Fibroblast of upper back skin (primary cell): ENCODE measurements at places on chromosomes 16 and 17.

- DNase-seq: no peak
Measured at GRCh38 chr17:29107933-29108822, 65.2 kb downstream of the PIPOX start.

DNA sequence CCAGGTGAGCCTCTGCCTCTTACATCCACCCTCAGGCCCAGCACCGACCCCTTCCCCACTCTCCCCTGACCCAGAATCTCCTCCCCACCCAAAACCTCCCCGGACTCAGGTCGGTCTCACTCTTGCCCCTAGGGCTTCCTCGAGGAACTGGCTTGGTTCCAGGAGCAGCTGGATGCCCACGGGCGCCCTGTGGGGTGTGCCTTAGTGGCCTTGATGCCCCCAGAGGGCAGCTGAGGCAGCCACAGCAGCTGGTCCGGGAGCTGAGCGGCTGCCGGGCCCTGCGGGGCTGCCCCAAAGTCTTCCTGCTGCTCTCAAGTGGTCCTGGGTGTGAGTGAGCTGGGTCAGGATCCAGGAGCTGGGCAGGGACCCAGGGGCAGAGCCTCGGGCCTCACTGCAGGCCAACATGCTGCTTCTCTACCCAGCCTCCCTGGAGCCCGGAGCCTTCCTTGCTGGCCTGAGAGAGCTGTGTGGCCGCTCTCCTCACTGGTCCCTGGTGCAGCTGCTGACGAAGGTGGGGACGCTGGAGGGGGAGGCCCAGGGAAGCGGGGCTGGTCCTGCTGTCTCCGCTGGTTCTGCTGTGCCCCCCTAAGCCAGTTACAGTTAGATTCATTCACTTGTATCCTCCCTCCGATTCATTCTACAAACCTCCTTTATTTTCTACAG, 9.6 kb downstream of the ZNF213 start:
- no peak for DNase-seq

- DNase-seq: peak; percentile 75
Measured at GRCh38 chr17:70314096-70314495, 144.8 kb downstream of the KCNJ2 start.

DNA sequence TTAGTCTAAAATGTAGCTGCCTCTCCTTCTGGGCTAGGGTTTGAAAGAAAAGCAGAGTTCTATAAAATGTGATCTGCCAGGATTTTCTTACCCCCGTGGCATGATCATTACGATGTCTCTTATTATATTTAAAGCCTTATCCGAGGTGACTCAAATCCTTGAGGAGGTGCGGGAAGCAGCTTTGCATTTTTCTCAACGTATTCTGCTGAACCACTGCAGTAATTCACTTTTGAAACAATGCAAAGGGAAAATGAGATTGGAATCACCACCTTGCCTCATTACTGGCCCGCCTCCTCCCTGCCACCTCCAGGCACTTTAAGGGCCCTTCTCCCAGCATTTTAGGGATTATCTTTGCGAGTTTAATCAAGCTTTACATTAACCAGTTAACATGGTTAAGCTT, 9.7 kb upstream of the NOG start:
- no peak for DNase-seq

DNA sequence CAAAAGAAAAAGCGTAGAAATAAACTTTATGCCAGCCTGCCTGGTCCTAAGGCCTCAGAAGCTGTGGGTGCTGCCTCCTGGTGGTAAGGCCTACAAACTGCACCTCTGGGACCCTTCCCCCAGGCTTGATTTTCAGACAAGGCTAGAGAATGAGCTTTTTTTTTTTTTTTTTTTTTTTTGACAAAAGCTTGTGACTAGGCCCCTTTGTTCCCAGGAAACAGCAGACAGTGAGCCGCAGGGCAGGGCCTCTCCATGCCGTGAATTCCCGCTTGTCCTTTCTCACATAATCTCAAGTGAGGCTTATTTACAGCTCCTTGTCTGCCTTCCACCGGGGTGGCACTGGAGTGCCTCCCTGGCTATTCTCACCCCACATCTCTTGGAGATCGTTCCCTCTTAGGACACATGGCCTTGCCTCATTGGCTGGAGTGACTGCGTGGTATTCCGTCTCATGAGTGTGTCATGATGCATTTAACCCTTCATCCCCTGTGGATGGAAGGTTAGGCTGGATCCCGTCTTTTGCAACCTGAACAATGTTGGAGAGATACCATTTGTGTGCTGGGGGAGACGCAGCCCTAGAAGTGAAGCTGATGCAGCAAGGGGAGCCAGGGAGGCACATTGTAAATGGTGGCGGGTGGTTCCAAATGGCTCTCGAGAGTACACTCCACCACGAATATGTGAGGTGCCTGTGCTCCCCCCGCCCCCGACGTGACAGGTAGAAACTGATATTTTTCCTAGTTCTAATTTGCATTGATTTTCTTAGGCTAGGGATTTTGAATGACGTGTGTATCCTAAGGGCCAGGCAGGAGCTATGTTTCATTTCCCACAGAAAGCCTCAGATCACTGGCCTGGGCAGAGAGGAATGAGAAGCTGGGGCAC, 49.6 kb downstream of the USP22 start:
- DNase-seq: peak; percentile 68
